ENCODE measurements at places on chromosomes 4 and X.

DNA sequence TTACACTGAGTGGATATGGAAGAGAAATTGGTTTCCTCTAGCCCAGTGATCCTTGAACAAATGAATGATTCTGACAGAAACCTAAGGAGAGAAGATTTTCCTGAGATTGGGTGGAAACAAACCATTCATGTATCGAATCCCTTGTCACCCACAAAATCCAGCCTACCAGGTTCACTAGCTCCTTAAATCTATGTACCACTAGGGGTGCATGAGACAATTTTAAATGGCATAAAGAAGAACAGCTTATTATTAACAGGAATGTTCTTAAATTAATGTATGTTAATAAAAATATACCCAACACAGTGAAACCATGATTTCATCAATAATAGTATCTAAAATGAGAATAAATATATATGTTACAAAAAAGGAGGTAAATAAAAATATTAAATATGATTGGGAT, 118.4 kb upstream of the LNX1 start:
- no peak for DNase-seq

GRCh38 chr4:125191232-125191631, 123.5 kb upstream of the FAT4 start:
- no peak for DNase-seq

DNA sequence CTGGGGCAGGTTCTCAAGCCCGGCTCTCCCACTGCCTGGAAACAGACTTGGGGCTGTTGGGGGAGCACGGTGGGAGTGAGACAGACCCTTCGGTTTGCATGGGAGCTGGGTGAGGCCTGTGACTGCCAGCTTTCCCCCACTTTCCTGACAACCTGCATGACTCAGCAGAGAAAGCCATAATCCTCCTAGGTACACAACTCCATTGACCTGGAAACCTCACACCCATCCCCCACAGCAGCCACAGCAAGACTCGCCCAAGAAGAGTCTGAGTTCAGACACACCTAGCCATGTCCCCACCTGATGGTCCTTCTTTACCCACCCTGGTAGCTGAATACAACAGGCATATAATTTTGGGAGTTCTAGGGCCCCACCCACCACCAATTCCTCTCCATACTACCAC, 57.6 kb upstream of the UBQLN2 start:
- no peak for DNase-seq

- DNase-seq: no peak
These were observed 35.7 kb downstream of the APBB2 start for GRCh38 chr4:41178372-41179370.

- no peak for DNase-seq
These were observed 42.3 kb upstream of the FAM156A start for GRCh38 chrX:53000447-53001135.

DNA sequence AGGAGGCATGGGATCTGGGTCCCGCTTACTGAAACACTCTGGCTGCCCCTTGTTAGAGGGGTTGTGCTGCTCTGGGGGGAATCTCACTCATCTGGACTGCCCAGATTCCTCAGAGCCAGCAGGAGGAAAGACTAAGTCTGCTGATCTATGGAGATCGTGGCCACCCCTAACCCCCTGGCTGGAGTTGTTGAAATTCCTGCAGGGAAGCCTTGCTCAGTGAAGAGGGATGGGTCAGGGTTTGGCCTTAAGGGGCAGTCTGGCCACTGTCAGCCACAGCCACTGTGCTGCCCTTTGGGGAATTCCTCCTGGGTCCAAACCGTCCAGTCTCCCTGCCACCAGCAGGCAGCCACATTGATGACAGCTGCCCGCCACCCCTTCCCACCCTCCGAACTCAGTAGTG, 362.0 kb upstream of the AMOT start:
- DNase-seq: no peak

DNA sequence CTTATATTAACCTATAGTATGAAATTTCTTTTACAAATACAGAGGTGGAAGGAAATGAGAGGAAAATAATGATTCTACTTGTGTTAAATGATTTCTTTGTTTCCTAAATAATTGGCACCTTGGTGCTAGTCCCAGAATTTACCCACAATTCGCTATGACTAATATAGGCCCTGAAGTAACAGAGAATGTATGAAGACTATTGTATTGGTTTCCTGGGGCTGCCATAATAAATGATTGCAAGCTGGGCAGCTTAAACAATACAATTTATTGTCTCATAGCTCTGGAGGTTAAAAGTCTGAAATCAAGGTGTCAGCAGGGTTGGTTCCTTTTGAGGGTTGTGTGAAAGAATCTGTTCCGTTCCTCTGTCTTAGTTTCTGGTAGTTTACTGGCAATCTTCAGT, 74.8 kb upstream of the GPRIN3 start:
- no peak for DNase-seq

GRCh38 chr4:148448141-148448540, 5.9 kb upstream of the NR3C2 start:
- no peak for DNase-seq
